Activated CD8-positive, alpha-beta T cell treated with anti-CD3 and anti-CD28 coated beads, Interleukin-2, amount 10 ng/mL, durations not matched to agents 7 days and 5 days (primary cell): ENCODE measurements at places on chromosomes 11 and 22. TPM values are rescaled to one million over a fixed set of nuclear protein-coding genes. Genes with fewer than 3 reads are reported as not detected.

The CPT1B gene
- total RNA-seq = 77.4 TPM

The TRPM5 gene
- not detected for total RNA-seq

- no peaks in the 10 kb centered on the region for H3K36me3 ChIP-seq
- H3K27me3 ChIP-seq = no peaks in the 10 kb centered on the region
- DNase-seq = no peak
Measured at GRCh38 chr11:117290809-117291396, at the start of gene BACE1-AS. Gene BACE1-AS (plus strand): TSS chr11:117291346.

- H3K4me3 ChIP-seq = no peak overlapping the region
- no peaks in the 10 kb centered on the region for H3K36me3 ChIP-seq
- no peak overlapping the region for H3K27ac ChIP-seq
- DNase-seq = no peak
- peaks cover 4% of the 10 kb centered on the region for H3K27me3 ChIP-seq
Measured at GRCh38 chr22:44369293-44369661, 56.5 kb upstream of the SHISAL1 start.

DNA sequence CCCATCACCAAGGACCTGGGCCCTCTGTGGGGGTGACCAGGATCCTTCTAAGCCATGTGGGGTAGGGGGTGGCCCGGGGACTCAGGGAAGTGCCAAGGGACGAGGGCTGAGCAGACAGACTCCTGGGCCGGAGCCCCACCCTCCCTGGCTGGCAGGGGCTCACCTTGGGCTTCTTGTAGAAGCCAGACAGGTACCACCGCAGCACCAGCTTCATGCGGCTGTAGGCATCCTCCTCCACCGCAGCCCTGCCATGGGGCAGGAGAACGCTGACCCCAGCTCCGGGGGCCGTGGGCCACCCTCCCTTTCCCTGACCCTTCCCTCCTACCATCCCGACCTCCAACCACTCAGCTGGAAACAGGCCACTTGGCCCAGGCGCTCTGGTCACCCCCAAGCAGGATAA is 45.9 kb upstream of the CARS1 start:
- DNase-seq = no peak
- H3K4me1 ChIP-seq = peaks cover 10% of the 10 kb centered on the region
- no peak overlapping the region for H3K4me3 ChIP-seq
- no peaks in the 10 kb centered on the region for H3K27me3 ChIP-seq
- no peaks in the 10 kb centered on the region for H3K36me3 ChIP-seq

DNA sequence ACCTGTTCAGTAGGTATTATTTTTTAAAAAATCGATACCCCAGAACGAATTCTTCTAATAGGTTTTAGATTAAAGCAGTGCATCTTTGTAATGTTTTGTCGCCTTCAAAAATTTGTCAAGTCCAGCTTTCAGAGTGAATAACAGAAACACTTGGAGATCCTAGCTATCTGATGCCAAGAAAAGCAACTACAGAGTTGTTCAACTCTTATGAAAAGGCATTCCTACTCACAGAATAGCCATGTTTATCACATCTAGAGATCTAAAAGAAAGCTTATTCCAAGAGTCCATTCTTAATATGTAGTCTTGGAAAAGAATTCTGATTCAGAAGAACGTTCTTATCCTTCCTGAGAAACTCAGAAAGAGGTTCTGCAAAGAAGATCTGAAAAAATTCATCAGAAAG is 268.5 kb downstream of the TTC28 start:
- no peak overlapping the region for H3K27ac ChIP-seq
- no peak for DNase-seq
- H3K27me3 ChIP-seq = peaks cover 16% of the 10 kb centered on the region
- H3K36me3 ChIP-seq = no peaks in the 10 kb centered on the region

DNA sequence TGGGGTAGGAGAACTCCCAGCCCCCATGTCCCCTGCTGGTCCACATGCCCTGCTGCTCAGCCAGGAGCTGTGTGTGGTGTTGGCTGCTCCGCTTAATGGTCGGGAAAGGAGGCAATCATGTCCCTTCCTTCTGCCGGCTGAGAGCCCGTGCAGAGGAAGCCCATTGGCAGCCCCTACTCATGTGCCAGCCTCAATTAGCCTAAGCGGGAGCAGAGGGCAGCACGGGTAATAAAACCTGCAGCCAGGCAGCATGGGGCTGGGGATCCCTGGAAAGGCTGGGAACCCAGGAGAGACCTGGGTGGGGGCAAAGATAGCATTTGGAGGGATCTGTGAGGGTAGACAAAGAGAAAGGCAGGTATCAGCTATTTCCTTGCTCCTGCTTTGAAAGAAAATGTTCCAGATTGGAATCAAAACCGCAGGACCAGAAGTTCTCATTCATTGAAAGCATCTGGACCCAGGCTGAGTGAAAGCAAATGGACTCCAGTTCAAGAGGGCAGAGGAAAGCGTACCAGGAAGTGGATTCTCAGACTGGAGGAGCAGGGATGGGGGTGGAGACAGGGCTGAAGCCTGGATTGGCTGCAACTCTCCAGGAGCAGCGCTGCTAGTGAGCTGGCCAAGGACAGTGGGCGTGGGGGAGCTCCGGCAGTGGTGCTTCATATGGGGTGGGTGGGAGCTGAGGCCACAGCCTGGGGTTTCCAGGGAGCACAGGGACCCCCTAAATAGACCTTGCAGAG is 103.4 kb upstream of the NECTIN1 start:
- H3K27ac ChIP-seq = no peak overlapping the region
- no peaks in the 10 kb centered on the region for H3K4me1 ChIP-seq
- no peak overlapping the region for H3K4me3 ChIP-seq
- no peaks in the 10 kb centered on the region for H3K36me3 ChIP-seq
- DNase-seq = no peak
- peaks cover 8% of the 10 kb centered on the region for H3K27me3 ChIP-seq
